CD4-positive, alpha-beta T cell treated with Interleukin-1 beta for 1 hour (primary cell): ENCODE measurements at places on chromosomes 11 and 22.
A peak's percentile ranks its signal among the peaks of the same experiment; 100 is the strongest.

DNA sequence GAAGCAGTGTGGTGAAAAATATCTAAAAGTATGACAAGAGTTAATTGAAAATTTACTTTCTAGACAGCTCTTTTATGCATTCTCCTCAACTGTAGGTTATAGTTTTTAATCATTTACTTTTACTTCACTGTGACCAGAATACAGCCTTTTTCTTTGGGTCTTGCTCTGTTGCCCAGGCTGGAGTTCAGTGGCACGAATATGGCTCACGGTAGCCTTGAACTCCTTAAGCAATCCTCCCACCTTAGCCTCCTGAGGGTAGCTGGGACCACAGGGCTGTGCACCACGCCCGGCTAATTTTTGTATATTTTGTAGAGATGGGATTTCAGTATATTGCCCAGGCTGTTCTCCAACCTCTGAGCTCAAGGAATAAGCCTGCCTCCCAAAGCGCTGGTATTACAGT is 5.3 kb downstream of the SC5D start:
- DNase-seq = no peak

DNA sequence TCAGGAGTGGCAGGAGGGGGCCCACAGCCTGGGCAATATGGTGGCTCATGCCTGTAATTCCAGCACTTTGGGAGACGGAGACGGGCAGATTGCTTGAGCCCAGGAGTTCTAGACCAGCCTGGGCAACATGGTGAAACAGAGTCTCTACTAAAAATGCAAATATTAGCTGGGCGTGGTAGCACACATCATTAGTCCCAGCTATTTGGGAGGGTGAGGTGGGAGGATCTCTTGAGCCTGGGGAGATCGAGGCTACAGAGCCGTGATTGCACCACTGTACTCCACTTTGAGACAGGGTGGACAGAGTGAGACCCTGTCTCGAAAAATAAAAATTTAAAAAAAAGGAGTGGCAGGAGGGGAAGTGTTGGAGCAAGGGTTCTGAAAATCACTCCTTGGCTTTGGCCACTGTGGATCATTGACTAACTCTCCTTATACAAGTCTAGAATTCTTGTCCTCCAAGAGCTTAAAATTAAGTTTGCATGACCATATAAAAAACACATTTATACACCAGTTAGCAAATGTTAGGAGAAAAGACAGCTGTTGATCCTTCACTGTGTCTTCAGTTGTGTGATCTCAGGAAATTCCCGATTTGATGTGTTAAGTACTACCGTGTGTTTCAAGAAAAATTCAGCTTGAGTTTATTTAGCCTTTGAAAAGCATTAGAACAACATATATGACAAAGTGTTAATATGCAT is 2.3 kb upstream of the WEE1 start:
- no peak for DNase-seq

GRCh38 chr11:118607401-118608359 is at the start of gene PHLDB1:
PHLDB1 (plus strand) TSS chr11:118607615; CDS start chr11:118613837, 6,222 bp downstream.
- peak; percentile 43 for DNase-seq

GRCh38 chr22:38729946-38730345 is 24.2 kb downstream of the GTPBP1 start:
- no peak for DNase-seq

DNA sequence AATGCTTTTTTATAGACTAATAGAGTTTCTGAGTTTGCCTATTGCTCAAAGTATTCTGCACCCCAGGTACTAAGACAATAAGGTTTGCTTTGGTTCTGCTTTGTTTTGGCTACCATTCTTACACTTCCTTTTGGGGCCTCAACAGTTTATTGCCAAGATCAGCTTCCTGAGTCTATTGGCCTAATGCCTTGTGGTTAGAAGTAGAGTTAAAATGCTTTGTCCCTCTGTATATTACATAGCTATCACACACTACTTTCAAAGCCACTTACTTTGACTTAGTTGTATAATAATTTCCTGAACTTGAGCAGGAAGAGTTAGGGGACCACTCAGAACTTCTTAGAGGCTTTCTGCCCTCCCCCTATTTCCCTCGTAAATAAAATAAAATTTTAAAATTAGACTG is 96.5 kb downstream of the DLG2 start:
- DNase-seq = no peak

DNA sequence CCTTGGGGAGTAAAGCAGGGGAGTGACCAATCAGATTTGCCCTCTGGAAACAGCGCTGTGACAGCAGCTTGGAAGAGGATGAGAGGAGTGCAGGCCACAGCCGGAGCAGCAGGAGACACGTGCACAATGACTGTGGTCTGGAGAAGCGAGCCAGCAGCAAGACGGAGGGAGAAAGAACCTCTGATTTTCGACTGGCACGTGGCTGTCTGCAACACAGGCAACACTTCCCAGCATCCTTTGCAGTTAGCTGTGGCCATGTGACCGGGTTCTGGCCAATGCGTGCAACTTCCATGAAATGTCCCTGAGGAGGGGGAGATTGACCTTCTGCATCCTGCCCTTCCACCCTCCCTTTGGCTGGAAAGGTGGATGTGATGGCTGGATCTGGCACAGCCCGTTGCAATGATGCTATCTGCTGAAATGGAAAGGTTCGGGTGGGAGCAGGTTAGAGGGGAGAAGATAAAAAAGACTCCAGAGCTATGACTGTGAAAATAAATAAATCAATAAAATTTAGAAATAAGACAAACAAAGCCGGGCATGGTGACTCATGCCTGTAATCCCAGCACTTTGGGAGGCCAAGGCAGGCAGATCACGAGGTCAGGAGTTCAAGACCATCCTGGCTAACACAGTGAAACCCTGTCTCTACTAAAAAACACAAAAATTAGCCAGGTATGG is 15.6 kb downstream of the PLA2G6 start:
- DNase-seq = no peak

- no peak for DNase-seq
Measured at GRCh38 chr11:41456269-41456668, 3.2 kb downstream of the LRRC4C start.

DNA sequence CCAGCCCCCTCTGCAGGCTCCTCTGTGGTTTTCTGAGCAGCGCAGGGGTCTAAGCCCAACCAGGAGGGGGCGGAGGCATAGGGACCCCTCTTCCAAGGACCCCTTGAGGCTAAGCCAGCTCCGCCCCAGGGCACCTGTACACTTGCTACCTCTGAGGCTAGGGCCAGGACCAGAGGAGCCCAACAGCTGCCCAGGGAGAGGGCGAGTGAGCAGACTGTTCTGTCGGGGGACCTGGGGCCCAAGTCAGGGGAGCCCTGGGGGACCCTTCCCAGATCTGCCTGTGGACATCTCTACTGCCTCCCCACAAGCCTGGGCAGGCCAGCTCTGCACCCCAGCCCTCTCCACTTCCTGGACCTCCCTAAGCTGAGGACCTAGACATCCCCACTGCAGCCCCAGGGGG is 1.8 kb downstream of the B4GALNT4 start:
- no peak for DNase-seq
